NCI-H510A (cell line): ENCODE measurements at places on chromosomes 1 and 21.

DNA sequence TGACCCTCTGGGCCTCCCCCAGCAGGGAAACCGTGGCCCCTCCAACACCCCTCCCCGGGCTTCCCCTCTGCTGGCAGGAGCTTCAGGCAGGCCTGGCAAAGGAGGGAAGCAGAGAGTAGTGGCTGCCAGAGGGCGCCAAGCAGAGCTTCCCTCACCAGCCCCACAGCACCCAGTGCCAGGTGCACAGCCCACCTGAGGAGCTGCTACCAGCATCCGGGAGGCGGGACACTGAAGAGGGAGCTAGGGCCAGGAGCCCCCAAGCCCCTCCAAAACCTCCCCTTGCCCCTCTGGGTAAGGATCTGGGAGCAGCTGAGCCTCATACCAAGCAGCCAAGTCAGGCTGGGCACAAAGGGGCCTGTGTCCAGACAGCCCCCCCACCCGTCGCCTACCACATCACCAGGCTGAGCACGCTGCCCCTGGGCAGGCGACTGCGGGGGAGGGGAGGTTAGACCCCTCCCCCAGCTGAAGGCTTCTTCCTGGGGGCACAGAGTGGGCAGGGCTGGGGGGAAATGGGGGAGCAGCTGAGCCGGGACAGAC lies 19.6 kb downstream of the CCDC24 start:
- DNase-seq: no peak

GRCh38 chr1:201021630-201022492 lies 1.7 kb downstream of the KIF21B start:
- DNase-seq: no peak

DNA sequence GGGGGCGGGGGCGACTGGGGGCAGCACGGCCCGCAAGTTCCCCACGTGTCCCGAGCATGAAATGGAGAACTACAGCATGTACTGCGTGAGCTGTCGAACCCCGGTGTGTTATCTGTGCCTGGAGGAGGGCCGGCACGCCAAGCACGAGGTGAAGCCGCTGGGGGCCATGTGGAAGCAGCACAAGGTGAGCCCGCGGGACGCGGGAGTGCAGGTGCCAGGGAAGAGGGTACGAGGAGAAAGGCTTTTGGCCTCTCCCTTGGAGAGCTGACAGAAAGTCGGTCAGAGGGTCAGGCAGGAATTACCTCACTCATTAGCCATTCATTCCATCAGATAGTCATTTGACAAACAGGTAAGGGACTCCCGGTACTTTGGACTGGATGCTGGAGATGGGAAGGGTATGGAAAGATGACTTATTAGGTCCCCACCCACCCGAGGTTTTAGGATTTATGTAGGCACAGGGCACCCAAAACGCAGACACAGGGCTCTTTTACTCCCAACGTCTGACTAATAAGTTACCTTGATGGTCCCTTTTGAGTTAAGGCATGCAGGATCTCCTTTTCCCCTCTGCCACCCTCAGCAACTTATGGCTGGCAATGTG lies 2.1 kb downstream of the TRIM67 start:
- no peak for DNase-seq

DNA sequence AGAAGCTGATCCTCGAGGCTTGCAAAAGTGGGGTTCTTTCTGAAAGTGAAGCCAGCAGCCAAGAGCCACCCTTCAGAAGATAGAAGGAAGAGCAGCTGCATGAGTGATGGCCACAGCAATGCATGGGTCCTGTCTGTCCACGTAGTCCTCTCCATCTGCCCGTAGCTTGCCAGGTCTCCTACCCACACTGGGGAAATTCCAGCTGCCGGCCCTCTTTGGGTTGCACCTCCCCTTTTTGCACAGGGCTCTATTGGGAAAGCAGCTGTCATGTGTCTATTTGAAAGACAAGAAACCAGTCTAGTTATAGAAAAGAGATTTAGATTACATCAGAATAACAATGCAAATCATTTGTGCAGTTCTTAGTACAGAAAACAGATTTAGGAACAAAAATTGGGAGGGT lies 204.4 kb downstream of the GIPC2 start:
- no peak for DNase-seq

GRCh38 chr1:155003766-155004351 lies 1.3 kb downstream of the ZBTB7B start:
- no peak for DNase-seq

DNA sequence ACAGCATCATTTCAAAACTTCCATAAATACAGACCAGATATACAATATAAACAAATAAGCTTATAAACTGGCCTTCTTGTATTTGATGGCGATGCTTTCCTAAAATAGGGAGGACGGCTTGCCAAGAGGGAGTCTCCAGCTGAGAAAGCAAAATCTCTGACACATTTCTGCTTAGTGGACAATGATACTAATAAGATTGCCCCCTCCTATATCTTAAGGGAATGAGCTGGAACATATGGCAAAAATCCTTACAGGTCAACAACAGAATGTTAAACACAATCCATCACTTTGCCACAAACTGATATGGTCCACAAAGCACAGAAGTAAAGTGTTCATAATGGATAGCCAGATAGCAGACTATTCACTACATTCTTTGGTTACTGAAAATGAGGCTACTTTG lies 7.1 kb upstream of the GADD45A start:
- DNase-seq: no peak

GRCh38 chr1:41674522-41674921 lies 190.0 kb upstream of the EDN2 start:
- DNase-seq: no peak

DNA sequence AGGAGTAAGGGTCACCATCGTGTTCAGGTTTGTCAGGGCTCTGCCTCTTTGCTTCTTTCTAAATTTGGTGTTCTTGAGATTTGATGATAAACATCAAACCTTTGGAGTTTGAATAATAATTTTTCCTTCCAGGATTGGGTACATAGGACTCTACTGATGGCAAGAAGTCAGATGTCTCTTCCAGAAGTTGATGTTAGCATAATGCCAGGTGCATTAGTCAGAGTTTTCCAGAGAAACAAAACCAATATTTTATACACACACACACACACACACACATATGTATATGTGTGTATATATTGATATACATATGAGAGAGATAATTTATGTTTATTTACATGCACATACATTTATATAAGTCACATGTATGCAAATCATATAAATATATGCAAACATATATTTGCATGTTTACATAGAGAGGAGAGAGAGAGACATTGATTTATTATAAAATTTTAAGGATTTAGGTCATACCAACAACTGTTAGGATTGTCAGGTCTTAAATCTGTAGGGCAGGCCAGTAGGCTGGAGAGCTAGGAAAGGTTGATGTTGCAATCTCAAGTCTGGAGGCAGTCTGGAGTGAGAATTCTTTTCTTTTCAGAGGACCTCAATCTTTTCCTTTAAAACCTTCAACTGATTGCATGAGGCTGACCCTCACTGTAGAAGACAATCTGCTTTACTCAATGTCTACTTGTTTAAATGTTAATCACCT lies 199.2 kb downstream of the HLX start:
- DNase-seq: no peak

- no peak for DNase-seq
Observed at GRCh38 chr1:3056641-3057040, 12.4 kb upstream of the PRDM16 start.

GRCh38 chr1:206786212-206786886 lies 14.1 kb upstream of the IL10 start:
- no peak for DNase-seq

DNA sequence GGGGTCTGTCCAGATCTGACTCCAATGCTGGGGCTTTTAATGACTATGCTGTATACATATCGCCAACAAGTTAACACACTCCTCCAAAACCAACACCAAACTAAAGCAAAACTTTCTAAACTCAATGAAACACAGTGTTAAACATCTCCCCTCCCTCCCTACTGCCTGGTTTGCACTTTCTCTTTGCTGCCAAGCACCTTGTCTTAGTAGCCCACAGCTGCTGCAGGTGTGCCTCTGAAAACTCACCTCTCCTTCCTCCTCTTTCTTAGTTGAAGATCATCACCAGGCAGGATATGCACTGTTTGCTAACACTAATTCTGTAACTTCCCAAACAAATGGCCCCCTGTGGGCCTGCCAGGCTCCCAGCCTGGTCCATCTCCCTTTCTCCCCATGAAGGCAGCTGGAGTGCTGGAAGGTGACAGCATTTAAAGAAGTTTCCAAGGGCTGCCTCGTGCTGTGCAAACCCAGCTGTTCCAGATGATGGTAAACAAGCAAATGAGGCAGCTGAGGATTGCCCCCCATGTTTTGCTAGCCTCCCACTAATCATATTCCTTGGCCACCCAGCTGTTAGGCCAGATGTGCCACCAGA lies 213.7 kb downstream of the ASTN1 start:
- DNase-seq: no peak

DNA sequence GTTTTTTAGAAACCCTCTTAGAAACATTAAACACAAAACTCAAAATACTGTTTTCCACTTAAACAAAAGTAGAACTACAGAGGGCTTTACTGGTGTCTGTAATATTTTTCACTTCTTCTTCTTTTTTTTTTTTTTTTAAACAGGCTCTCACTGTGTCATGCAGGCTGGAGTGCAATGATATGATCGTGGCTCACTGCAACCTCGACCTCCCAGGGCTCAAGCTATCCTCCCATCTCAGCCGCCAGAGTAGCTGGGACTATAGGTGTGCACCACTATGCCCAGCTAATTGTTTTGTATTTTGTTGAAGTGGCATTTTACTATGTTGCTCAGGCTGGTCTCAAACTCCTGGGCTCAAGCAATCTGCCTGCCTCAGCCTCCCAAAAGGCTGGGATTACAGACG lies 194.8 kb downstream of the DAB1 start:
- DNase-seq: no peak

GRCh38 chr1:184909019-184909418 lies 65.3 kb downstream of the NIBAN1 start:
- DNase-seq: no peak

- peak; percentile 95 for DNase-seq
Observed at GRCh38 chr1:43440358-43440757, 13.4 kb downstream of the HYI start.

GRCh38 chr1:21052034-21052433 lies 124.7 kb downstream of the EIF4G3 start:
- no peak for DNase-seq

DNA sequence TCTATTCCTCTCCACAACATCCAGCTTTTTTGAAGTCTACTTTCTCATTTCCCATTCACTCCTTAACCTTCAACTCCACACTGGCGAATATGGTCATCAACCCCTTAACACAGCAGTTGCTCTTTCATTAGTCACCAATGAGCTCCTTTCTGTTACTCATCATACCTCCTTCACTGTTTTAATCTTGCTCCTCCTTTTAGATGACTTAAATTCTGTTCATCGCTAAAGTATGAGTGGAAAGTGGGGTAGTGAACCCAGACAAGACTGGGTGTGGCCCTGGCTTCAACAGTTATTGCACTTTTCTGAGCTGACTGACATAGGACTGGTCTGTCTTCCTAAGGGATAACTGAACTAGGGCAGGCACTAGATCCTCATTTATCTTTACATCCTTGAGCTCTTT lies 51.3 kb downstream of the AKT3 start:
- DNase-seq: no peak

DNA sequence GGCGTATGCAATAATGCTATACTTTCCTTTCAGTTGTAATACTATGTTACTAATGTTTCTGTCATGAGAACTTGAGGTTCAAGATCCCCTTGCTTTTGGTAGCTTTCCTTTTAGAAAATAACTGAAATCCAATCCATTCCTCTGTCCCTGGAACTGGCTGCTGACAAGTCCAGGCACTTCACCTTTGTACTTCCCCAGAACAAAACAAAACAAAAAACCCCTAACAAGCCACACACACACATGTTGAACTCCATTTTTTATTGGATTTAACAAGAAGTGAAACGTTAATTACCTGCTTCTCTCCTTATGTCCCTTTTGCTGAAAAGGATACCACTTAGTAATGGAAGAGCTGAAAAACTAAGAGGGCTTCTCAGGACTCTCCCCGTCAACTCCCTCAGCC lies 26.1 kb upstream of the SDC3 start:
- DNase-seq: no peak

- no peak for DNase-seq
Observed at GRCh38 chr1:164644774-164645644, 86.0 kb downstream of the PBX1 start.

GRCh38 chr1:26403656-26404055 lies 7.0 kb upstream of the LIN28A start:
- no peak for DNase-seq

DNA sequence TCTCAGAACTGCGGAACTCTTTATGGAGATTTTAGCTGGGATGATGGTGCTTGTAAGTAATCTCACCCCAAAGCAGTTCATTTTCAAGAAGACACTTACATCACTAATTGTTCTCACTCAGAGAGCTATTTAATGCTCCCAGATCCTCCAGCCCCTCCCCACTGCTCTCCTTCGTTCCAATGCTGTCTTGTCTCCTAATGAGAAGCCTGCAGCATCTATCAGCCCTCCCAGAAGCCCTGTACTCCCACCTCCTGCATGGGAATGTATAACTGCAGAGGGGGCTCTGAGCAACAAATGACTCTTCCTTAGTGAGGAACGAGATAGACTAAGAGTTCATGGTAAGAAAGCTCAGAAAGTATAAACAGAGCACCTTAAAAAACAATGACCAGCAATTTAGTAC lies 377.4 kb upstream of the RUNX1 start:
- DNase-seq: no peak
